ENCODE measurements at places on chromosomes 2 and 18. TPM values are rescaled to one million over a fixed set of nuclear protein-coding genes. Genes with fewer than 3 reads are reported as not detected.

The CHRNG gene
- 3.3 TPM for total RNA-seq

The MC2R gene
- total RNA-seq: not detected

The BOLL gene
- total RNA-seq: 0.08 TPM

The ELOA2 gene
- not detected for total RNA-seq

The ATOH8 gene
- 5.3 TPM for total RNA-seq

The KDM3A gene
- 11.6 TPM for total RNA-seq

The CYP27A1 gene
- total RNA-seq: 30.4 TPM

The MRO gene
- total RNA-seq: not detected

The G6PC2 gene
- total RNA-seq: not detected

The PHOSPHO2 gene
- total RNA-seq: 8.3 TPM

The KCNK3 gene
- 3.9 TPM for total RNA-seq

The REG3G gene
- not detected for total RNA-seq

The SOX11 gene
- total RNA-seq: 21.8 TPM

The ASXL3 gene
- 2.2 TPM for total RNA-seq

The ALPI gene
- total RNA-seq: not detected

The ACADL gene
- not detected for total RNA-seq

The HOXD12 gene
- not detected for total RNA-seq

The HOXD10 gene
- total RNA-seq: not detected

The DUSP2 gene
- 0.40 TPM for total RNA-seq

The SFT2D3 gene
- 4.8 TPM for total RNA-seq

The ATF2 gene
- 23.8 TPM for total RNA-seq

The MATN3 gene
- 3.8 TPM for total RNA-seq

The RAB31 gene
- 18.9 TPM for total RNA-seq

The NT5C1B gene
- not detected for total RNA-seq

The BBS5 gene
- 12.1 TPM for total RNA-seq

The TRIM43 gene
- not detected for total RNA-seq

The GPR35 gene
- not detected for total RNA-seq

The CTAGE1 gene
- not detected for total RNA-seq

The C1QL2 gene
- total RNA-seq: not detected

Data from epithelial cell of alveolus of lung (primary cell).